MV-4-11 (cell line): ENCODE measurements at places on chromosomes 3 and 15.

GRCh38 chr3:187992609-187993008 is 161.3 kb upstream of the LPP start:
- DNase-seq = no peak

GRCh38 chr3:146088840-146089239 is 72.1 kb downstream of the PLOD2 start:
- no peak for DNase-seq

DNA sequence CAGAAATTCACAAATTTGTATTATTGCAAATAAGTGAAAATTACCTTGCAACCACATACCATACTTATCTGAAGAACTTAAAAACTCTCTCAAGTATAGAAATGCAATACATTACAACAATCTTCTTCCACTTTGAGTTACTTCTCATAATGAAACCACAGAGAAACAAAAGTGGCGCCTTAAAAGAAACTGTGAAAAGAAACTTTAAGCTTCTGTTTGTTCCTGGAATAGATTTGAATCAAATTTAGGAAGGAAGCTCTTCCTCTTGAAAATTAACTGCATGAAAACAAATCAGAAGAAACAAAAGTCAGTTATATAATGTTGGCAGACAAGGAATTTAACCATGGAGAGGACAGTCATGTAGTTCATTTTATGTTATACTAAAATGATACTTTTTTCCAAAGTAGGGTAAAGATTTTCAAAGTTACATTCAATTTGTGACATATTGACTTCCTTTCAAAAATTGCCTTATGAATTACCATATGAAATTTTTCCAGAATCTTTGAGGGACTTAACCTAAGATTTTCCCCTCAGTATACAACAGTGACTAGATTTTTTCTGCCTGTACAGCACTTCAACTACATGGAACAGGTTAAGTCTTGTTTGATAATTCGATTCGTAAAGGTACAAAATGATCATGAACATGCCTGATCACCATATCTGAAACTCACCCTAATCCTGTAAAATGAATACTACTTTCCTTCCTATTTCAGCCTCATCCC is 57.6 kb upstream of the TNFSF10 start:
- peak; percentile 75 for DNase-seq

GRCh38 chr15:100134089-100134583 is 207.6 kb downstream of the ADAMTS17 start:
- no peak for DNase-seq

DNA sequence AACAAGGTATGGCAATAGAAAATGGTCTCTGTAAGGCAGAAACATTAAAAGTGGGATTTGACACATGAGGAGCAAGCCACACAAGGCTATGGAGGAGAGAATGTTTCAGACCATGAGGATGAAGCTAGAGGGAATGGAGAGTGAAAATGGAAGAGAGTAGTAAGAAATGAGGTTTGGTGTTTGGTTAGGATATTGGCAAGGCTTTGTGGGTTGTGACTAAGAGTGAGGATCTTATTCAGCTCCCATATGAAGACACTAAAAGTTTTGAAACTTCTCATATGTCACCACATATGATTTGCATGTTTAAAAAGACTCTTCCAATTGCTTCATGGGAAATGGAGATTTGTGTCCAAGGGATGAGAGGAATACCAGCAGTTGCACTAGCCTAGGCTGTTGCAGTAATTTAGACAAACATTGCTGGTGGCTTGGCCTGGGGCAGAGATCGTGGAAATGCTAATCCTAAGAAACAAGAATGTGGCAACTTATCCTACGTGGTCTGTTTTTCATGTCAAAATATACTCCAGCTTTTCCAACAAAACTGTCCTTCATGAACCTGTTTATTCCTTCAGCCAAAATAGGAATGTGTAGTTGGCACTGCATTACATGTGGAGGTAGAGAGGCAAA is 749.0 kb downstream of the PDCD6IP start:
- no peak for DNase-seq

DNA sequence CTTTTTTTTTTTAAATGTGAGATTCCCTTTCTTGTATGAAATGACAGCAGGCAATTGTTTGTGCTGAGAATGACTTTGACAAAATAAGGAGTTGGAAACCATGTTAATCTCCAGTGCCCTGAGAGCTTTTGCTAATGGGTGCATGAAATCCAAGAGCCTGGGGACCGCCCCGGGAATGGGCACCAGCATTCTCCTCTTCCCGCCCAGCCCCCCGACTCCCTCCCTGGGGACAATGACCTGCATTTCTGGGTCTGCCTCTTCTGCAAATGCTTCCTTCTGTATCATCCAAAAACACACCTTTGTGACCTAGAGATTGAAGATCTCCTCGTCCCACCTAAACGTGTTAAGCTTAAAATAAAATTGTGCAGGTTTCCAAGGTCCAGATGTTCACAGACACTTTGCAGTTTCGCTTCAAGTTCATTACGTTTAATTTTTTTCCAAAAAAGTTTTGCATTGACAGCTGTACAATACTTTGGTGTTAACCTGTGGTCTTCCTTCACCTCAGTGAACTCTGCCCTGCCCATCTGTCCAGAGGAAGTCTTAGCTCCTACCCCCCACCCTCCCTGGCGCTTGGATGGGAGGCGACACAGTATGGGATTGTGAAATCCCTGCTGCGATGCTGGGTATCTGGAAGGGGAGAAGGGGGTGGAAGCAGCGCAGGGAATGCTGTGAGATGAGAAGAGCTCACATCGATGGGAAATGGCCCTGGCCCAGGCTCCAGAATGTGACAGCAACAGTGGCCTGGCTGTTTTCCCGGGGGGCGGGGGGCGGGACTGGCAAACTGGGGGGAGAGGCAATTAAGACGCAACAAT is 50.1 kb downstream of the TLE3 start:
- peak; percentile 7 for DNase-seq

GRCh38 chr15:93070551-93071296 is 18.3 kb downstream of the RGMA start:
- DNase-seq = no peak

DNA sequence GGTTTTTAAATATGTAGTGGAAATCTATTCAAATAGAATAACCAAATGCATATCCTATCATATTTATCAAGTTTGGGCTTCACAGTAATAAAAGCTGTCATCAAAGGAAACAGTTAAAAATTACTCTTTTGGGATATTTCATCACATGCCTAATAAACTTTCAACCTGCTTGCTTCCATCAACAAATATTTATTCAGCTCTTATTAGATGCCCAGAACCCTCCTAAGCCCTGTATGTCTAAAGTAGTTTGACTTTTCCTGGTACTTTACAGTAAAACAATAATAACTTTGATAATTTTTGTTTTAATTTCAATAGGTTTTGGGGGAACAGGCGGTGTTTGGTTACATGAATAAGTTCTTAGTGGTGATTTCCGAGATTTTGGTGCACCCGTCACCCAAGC is 37.5 kb upstream of the RARB start:
- DNase-seq = no peak

- no peak for DNase-seq
Measured at GRCh38 chr15:63818629-63819028, 15.1 kb downstream of the HERC1 start.

GRCh38 chr15:75817138-75817935 is 25.9 kb upstream of the UBE2Q2 start:
- DNase-seq = peak; percentile 53

DNA sequence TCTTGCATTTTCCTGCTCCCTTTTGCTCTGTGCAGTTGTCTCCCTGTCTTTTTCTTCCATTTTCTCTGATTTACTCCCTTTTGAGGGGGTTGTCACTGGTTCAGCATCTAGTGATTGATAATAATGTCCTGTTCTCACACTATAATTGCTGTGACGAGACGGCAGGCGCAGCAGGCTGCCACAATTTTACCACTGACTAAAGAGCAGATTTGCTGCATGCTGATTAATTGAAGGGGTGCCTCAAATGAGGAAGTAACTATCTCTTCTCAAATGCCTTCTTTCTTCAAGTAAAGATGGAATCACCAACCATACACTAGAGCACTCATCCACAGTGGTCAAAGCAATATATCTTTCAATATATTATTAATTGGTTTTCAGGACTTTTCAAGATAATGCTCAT is 219.3 kb downstream of the CBLB start:
- DNase-seq = peak; percentile 66

DNA sequence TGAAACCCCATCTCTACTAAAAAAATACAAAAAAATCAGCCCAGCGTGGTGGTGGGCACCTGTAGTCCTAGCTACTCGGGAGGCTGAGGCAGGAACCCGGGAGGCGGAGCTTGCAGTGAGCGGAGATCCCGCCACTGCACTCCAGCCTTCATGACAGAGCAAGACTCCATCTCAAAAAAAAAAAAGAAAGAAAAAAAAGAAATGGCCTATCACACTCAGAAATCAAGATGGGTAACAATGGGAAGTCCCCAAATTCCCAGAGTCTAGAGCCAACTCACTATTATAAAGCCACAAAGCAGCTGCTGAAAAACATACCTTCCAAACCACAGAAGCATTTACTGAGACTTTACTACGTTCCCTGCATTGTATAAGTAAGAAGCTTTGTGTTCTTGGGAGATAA is 7.5 kb downstream of the HDGFL3 start:
- no peak for DNase-seq

GRCh38 chr15:79938143-79938542 is 32.9 kb downstream of the BCL2A1 start:
- DNase-seq = no peak

GRCh38 chr3:168476360-168476980 is 380.7 kb upstream of the GOLIM4 start:
- no peak for DNase-seq

- no peak for DNase-seq
Measured at GRCh38 chr3:138942271-138942670, 4.7 kb downstream of the FOXL2 start.

DNA sequence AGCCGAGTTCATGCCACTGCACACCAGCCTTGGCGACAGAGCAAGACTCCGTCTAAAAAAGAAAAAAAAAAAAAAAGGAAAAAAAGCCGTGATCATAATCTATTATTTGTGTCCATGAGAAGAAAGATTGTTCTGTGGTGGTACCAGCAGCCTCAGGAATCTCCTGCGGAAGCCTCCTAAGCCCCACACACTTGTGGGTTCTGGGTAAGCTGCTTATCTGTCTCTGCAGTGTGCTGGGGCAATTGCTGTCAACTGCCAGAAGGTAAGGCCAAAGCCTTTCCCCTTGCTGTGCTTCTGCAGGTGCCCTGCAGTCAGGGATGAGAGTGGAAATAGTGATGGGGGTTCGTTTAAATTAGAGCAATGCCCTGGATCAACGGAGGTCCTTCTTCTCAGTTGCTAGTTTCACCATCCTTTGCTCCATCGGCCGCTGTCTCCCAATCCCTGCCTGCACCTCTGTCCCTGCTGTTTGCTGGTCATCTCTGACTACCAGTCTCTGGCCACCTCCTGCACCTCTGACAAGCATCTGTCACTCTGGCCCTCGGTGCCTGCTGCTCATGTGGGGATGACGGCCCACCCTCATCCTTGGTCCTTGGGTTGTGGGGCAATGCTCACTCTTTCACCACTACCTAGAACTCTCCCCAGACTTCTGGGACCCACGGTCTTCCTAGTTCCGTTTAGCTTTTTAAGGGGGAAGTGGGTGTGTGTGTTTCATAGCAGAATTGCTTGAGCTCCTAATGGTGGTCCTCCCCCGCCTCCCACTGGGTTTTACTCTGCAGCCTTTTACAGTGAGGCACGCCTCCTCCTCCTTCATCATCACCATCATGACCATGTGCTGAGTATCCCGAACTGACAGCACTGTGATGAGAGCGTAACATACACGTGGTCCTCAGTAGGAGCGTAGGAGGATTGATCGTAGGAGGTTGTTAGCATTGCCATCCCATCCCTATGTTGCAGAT is 25.5 kb downstream of the CHRD start:
- DNase-seq = no peak

DNA sequence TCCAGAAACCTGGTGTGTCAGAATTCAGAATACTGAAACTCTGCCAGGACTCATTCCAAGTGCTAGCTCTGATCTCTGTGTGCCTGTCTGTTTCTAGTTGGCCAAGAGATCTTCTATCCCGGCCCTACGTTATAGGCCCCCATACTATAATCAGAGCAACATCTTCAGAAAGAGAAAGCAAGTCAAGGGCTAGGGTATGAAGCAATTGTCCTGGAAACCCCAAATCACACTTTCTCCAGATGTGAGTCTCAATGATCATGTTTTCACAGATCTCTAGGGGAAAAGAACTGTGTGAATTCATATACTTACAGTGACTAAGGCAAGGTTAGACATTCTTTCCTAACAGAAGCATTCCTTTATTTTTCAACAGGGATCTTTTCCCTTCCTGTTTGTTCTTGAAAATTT is 309.7 kb downstream of the SLC9A9 start:
- no peak for DNase-seq

DNA sequence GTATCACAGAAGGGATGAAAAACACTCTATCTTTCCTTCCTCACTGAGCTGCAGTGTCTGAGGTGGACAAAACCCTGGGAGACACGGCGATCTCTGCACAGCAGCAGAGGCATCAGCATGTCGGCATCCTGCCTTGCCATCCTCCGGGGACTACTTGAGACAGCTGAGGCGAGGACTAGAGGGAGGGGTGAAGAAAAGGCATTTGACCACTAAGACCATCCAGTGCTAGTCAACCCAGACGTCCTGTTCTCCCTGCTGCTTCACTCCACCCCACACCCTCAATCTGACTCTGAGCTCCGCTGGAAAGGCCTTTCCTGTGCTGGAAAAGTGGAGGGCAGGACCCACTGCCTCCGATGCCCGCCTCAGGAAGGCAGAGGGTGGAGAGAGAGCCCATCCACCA is 67.3 kb downstream of the VGLL4 start:
- no peak for DNase-seq

GRCh38 chr15:26620528-26621458 is 152.1 kb downstream of the GABRB3 start:
- no peak for DNase-seq

DNA sequence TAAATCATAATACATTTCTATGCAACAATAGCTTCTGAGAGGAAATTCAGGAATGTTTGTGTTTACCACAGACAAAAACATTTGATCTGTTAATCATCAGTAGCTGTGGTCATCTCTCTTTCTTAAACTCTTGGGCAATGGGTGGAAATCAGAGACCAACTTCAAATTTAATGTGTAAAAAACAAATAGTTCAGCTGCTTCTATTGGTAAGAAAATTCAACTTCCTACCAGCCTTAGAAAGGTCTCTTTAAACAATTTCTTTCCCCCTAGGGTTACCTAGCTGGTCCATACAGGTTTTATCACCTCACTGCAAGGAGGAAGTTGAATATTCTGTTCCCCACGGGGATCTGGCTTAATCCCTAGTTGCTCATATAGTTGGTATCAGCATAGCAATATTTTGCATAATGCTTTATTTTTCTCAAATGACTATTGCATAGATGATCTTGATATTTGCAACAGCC is 20.3 kb upstream of the PPP4R2 start:
- no peak for DNase-seq

GRCh38 chr15:89756897-89757296 is 5.8 kb upstream of the MESP1 start:
- no peak for DNase-seq

- DNase-seq = no peak
Measured at GRCh38 chr3:59496250-59496649, 446.4 kb upstream of the CFAP20DC start.

- no peak for DNase-seq
Measured at GRCh38 chr3:111621535-111621934, 26.4 kb upstream of the ZBED2 start.

DNA sequence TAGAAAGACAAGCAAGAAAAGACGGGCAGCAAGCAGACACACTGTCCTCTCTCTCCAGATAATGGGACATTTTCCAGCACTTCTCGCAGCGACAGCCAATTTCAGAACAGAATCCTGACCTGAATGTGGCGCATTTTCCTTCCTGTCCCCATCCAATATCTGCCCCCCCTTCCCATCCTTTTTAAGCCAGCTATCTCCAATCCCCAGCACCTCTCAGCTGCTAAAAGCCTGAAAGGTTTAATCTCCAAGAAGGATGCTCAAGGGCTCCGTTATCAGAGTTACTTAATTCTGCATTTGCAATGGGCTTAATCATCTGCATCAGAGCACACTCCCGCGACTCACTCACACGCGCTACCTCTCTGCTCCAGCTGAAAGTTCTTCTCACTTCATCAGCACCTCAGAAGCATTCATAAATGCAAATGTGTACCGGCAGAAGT is 50.5 kb downstream of the SRGAP3 start:
- no peak for DNase-seq
